ENCODE measurements at places on chromosomes 1 and 21. TPM values are rescaled to one million over a fixed set of nuclear protein-coding genes. Genes with fewer than 3 reads are reported as not detected.

DNA sequence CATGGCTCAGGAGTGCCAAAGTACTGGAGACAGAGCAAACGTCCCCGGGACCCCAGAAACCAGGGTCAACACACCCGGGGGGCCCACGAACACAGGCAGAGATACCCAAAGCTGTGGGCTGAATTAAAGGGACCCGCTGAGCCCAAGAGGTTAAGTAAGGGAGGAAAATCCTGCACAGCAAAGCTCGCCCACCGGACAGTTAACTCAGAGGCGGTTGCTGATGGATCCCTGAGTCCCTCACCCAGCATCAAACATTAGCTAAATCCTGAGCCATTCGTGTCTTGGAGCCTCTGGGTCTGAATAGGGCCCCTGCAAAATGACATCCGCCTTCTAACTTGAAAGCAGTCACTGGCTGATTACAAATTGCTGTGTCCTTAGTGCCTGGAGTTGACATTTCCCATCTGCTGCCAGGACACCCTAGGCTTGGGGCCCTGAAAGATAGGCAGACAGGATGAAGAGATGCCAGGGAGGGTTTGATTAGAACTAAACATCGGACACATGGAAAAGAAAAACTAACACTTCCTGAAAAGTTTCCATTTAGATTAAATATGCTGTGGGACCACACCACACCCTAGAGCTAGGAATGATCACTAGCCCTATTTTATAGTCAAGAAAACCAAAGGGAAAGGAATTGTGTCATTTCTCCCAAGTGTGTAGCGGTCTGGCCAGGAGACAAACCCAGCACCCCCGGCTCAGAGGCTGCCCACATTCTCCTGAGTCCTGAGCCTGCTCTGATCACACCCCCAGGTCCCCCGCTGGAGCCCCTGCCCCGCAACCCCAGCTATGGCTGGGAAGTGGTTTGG, 239.3 kb downstream of the NPHP4 start:
- no peak for DNase-seq

GRCh38 chr1:110412576-110412975, 5.1 kb upstream of the LAMTOR5 start:
- DNase-seq: peak; percentile 53

Gene KRTAP13-2
- polyA plus RNA-seq: not detected

DNA sequence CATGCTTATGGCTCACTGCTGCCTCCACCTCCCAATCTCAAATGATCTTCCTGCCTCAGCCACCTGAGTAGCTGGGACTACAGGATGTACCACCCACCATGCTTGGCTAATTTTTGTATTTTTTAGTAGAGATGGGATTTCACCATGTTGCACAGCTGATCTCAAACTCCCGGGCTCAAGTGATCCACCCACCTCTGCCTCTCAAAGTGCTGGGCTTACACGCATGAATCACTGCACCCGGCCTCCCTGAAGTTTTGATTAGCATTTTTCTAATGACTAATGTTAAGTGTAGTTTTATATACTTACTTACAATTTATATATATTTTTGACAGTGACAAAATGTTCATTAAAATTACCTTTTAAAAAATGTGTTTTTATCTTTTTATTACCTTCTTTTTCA, 41.1 kb downstream of the ZNF678 start:
- DNase-seq: no peak

DNA sequence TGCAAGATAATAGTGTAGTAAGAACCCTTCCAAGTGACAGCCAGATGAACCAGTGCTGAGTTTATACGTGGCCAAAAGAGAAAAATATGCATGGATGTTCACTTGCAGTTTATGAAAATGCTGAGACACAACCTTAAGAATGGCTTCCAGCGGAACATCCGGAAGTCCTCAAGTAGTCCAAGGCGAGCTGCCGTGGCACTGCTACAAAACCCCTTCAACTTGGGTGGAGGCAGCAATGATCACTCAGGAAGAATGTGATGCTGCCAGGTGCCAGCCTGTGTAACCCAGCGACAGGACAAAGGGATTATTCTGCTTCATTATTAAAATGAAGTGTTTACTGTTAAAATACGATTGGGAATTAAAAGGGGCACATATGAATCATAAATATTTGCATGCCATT, 179.6 kb downstream of the RUNX1 start:
- DNase-seq: no peak

Gene CASQ1
- polyA plus RNA-seq: not detected
